ENCODE measurements at places on chromosomes 5 and 9.
A peak's percentile ranks its signal among the peaks of the same experiment; 100 is the strongest.

DNA sequence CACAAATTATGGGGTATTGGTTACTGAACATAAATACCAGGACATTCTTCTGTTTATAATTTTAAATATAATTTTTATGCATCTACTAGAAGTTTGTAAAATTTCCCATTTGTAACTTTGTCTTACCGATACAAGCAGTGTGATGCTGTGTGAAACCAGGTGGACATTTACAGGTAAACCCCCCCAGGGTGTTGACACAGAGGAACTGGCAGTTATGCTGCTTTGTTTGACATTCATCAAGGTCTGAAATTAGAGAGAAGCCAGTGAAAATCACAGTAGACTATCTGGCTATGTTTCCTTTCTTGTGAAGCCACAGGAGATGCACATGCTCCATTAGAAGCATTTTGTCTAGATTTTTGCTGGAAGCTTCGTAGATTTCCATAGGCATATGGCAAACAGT lies 190.9 kb downstream of the SLC12A2 start:
- no peak for DNase-seq

DNA sequence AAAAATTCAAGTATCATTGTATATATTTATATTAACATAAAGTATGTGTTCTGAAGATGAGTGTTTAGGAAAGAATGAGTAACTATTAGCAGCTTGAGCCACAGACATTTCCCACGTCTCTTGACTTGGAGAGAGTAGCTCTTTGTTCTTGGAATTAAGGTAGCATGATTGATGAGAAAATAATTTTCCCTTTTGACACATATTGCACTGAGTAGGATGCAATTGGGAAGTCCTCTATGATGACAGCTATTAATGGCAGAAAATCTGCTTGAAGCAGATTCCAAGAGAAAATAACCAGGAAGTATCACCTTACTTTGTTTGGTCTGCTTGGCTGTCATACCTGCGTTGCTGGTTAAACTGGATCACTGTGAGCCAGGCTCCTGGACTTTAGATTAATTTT lies 204.8 kb downstream of the TLE4 start:
- DNase-seq = peak; percentile 28

GRCh38 chr5:173793648-173794548 lies 94.3 kb upstream of the CPEB4 start:
- no peak for DNase-seq

- no peak for DNase-seq
These were observed 161.7 kb downstream of the YTHDC2 start for GRCh38 chr5:113675166-113675565.

DNA sequence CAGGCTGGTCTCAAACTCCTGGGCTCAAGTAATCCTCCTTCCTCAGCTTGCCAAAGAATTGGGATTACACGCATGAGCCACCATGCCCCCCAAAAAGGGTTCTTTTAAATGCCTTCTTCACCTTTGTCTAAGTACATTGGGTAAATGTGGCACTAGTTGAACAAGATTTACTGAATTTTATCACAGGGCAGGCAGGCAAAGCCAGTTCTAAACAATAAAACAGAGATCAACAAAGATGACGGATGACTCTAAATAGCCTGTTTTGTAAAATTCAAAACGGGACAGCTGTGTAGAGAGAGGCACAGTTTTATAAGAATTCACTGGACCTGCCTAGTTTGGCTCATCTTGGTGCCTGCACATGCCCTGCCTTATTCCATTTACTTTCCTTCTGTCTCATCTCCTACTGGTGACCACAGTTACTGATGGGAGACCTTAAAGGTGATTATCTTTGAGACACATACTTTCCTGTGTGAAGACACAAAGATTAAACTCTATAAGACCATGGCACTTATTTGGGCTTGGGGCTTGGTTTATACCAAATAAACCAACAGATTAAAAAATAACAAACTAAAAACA lies 149.6 kb upstream of the DMRT1 start:
- DNase-seq = no peak

DNA sequence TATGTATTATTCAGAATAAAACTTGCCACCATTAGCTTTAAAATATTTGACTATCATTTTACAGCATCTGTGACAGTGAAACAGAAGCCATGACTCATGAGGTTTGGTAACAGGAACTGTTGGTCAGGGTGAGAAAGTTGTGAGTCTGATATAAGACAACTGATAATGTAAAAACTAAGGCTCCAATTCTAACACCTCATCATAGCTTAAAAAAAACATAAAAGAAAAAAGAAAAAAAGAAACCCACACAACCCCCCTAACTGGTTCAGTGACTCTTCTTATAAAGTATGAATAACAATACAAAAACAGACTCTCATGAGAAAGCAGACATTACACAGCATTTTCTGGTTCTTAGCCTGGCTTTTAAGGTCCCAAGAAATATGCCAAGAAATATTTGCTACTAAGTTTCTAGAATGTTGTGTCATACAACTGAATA lies 85.8 kb downstream of the MRPS27 start:
- peak; percentile 74 for DNase-seq

DNA sequence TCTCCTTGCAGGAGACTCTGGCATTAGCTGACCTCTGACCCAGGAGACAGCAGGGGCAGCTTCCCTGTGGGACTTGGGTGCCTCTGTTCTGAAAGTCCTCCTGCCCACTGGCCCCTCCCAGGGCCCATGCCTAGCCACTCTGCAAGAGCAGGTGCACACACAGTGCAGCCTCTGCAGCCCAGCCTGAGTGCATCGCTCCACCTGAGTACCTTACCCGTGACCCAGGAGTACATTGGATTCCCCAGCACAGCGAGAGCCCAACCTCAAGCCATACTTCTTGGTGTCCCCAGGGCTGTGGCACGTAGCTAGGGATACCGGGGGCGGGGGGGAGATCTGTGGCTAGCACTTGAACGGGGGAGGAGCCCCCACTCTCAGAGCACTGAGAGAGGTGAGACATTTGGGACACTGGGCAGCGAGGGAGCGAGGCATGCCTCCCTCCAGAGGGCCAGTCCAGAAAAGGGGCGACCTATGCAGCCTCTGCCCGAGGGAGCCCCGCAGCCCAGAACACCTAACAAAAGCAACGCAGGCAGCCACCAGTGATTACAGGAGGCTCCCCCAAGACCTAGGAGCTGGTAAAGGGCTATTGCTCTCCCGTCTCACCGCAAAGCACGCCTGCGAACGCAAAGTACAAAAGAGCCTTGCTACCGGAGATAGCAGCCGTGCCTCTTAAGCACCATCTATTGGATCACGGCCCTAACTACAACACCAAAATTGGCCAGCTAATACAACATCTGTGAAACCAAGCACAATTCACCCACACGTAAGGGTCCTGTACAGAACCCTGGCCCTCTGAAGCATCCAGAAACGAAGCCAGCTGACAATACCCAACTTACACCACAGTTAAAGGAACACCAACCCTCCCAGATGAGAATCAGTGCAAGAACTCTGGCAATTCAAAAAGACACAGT lies 826 bp upstream of the PRDM9 start:
- peak; percentile 0 for DNase-seq

GRCh38 chr5:66769839-66770617 lies 173.8 kb downstream of the MAST4 start:
- DNase-seq = peak; percentile 7

GRCh38 chr5:71932655-71933338 lies 174.5 kb upstream of the MAP1B start:
- peak; percentile 76 for DNase-seq

DNA sequence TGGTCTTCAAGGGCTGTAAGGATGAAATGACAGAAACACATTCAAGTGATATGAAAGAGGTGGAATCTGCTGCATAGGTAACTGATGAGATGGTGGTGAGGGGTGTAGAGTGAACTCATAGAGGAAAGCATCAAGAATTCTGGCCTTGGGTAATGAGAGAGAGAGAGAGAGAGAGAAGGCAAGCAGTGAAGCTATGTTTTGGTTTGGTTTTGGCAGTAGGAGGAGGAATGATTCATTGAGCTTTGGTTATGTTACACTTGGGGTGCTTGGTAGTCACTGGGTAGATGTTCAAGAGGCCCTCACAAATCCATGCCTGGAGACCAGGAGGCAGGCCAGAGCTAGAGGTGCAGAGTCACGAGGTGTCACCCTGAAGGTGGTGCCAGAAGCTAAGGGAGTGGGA lies 89.5 kb downstream of the EGFLAM start:
- no peak for DNase-seq

- DNase-seq = no peak
These were observed 108.4 kb upstream of the ALDH1B1 start for GRCh38 chr9:38284039-38284575.

DNA sequence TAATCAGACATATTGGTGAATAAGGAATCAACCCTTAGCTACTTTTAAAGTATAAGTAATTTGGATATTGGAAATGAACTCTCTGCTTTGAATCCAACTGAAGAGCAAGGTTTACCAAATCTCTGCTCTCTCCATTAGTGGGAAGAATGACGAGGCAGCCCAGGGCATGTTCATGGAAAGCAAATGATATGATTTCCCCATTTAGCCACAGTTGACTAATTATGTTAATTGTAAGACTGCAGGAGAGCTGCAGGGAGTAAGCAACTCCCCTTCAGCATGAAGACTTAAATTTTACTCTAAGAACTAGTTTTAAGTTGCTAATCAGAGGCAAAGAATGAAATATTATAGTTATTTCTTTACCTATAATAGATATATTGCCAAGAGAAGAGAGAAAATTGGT lies 194.3 kb upstream of the CD180 start:
- no peak for DNase-seq

- no peak for DNase-seq
These were observed 380.0 kb downstream of the ANXA1 start for GRCh38 chr9:73531658-73532057.

GRCh38 chr9:87698069-87698809 lies 27.7 kb upstream of the CTSL start:
- DNase-seq = no peak

GRCh38 chr9:134332266-134332665 lies 6.0 kb downstream of the RXRA start:
- DNase-seq = no peak

GRCh38 chr5:59693492-59694309 lies 199.8 kb downstream of the PDE4D start:
- DNase-seq = no peak

GRCh38 chr5:69341520-69342161 lies 9.0 kb upstream of the CCDC125 start:
- DNase-seq = no peak

DNA sequence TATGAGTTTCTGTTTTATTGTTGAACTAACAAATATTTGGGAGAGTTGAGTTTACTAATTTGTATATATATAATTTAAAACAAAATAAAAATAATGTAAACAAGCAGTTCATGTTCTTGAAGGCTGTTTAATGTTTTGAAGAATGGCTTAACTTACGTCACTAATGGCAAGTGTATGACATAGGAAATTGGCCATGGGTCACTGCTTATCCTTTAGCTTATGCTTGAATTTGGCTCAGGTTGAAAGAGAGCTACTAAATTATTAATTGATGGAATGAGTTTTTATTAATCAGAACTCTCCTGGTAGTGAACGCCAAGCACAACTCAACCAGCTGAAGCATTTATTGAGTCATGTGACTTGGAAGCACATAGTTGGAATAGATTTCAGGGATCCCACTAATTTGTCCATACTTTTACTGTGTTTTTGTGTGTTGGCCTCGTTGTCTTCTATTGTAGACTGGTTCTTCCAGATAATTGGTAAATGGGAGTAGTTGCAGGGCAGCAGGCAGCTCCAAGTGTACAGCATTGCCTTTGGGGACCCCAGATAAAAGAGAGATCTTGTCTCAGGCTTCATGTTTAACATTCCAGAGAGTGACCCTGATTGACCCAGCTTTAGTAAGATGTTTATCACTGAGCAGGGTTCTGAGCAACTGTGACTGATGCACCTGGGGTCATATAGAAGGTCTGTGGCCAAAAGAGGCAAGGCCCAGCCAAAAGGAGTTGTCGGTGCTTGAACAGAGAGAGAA lies 13.5 kb downstream of the C5orf58 start:
- no peak for DNase-seq

- no peak for DNase-seq
These were observed 12.9 kb downstream of the BARHL1 start for GRCh38 chr9:132595319-132595718.

- no peak for DNase-seq
These were observed 64.4 kb downstream of the PPARGC1B start for GRCh38 chr5:149794487-149794971.

DNA sequence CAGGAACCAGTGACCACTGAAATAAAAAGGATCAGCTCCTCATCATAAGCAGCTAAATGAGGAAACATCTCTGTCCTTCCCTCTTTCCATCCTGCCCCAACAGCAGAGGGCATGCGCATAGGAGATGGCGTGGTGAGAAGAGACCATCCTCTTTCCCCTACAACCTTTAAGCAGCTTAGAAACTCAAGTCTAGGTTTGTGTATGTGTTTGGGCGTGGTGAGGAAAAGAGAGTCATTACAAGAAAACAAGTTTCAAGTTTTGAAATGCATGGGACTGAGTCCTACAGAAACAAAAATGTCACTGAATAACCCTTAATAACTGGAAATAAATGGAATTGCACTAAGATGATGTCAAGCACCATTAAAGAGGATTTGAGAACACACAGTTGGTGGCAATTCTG lies 96.4 kb upstream of the IL12B start:
- DNase-seq = no peak

- no peak for DNase-seq
These were observed 41.6 kb upstream of the EXOC3 start for GRCh38 chr5:401146-402034.

DNA sequence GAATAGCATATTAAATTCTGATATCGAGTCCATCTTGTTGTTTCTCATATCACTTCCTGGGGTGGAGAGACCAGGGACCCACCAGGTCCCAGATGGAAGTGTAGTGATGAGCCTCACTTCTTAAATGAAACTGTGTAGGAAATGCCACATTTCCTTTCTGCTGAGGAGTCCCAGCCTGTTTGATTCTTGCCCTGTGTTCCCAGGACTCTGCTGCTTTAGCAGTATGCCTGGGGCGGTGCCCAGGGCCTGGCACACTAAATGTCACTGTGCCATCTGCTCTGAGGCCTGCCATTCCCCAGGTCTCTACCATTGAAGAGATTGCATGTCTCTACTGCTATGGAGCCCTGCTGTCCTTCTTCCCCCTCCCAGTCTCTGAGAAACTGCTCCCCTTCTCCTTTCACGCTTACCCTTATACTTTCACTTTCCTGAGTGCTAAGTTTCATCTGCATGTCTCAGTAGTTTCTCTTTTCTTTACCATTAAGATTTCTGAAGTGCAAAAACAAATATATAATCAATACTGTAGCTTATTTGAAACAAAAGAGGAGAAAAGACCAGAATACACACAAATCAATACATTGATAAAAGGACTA lies 260.4 kb downstream of the GABRB2 start:
- no peak for DNase-seq

GRCh38 chr5:74948031-74948546 lies 81.9 kb upstream of the FAM169A start:
- peak; percentile 29 for DNase-seq

DNA sequence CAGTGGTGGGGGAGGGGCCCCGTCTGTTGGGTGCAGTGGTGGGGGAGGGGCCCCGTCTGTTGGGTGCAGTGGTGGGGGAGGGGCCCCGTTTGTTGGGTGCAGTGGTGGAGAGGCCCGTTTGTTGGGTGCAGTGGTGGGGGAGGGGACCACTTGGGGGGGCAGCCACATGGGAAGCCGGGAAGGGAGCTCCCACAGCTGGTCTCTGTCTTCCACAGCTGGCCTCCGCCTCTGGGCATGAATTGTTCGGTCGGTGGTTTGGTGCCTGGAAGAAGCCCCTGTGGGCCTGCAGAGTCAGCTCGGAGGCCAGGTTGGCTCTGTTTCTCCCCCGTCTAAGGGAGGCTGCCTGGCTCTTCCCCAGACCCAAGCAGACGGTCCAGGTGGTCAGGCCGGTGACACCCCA lies 69.3 kb downstream of the COL5A1 start:
- no peak for DNase-seq
